ENCODE measurements at places on chromosomes 3 and 15.

DNA sequence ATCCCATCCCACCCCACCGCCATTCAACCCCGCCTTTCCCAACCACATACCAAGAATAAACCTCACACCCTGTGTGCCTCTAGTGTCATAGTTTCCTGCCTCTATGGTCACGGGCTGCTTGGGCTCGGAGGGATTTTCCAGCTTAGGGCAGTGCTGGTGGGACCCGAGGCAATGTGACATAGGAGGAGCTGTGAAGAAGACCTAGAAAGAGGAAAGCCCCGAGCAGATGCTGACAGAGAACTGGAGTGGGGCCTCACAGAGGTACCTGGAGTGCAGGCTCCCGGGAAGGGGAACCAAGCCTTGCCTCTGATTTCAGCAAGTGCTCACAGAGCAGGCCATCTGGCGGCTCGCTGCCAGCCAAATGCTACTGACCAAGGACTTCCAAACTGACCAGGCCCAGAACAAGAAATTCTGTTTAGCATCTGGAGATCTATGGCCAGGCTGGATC, 27.5 kb downstream of the BHLHE40 start:
- peak; percentile 77 for DNase-seq

GRCh38 chr15:92205255-92205739, 188.4 kb upstream of the ST8SIA2 start:
- no peak for DNase-seq

DNA sequence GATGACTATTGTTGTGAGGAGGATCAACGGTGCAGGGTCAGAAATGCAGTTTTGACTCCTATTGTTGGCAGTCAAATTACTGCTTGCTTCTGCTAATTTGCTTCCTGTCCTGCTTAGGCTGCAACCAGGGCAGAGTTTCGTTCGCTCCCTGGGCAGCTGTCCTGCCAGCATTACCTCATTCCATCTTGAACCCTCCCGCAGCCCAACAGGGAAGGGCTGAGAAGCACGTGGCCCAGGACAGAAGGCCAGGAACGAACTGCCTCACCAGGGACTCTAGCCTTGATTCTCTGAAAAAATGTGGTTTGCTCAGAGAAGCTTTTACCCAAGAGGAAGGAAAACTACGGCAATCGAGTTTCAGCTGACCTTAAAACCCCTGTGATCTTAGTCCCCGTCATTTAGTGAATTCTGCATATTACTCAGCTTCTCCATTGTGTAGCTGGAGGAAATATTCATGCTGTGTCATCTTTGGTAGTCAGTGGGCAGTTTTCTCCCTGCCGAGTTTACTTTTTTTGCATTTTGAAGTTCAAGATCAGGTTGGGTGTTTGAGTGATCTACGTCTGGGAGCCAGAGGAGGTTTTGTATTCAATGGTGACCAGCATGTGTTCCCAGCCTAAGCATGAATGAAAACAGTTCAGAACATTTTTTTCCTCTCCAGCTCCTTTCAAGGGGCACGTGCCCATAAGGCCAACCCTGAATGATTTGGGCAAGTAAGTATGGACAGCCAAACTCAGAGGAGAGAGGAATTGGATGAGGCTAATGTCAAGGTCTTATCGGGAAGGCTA, 23.0 kb downstream of the TLNRD1 start:
- DNase-seq: peak; percentile 35

DNA sequence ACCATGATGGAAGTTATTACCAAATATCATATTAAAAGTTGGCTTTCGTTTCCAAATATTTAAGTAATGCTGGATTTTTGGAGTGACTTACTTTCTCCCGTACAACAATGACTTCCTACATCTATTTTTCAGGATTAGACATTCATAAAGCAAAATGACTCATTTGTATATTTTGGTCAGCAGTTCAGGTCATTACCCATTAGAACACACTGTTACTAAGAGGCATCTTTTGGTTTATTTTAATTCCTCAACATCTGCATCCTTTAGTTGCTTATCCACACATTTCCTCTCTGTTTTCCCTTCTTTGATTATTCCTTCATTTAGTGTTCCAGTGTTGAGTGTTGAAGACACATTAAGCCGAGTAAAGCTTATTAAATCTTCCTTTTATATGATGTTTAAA, 348.2 kb downstream of the NAALADL2 start:
- DNase-seq: no peak

DNA sequence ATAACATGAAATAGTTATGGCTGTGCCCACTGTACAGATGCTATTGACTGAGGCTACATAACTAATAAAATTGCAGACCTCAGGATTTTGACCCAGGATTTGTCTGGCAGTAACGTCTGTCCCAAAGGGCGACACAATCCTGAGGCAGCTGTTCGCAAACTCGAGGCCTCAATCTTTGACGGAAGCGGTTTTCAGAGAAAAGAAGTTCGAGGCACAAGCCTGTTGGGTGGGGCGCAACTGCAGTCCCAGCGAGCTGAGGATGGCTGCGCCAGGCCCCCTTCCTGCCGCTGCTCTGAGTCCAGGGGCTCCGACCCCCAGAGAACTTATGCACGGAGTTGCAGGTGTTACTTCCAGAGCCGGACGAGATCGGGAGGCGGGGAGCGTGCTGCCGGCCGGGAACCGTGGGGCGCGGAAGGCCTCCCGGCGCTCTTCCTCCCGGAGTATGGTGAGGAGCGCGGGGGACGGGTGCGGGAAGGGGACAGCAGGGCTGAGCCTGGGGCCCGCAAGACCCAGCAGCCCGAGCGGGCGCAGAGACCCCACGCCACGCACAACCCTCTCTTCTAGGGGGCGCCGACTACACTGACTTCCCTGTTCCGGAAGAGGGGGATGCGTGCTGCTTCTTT, at the start of gene PARP15:
PARP15 (plus strand) TSS at position 242 of the 623 bp plus-strand sequence; CDS start at position 260, 18 bp downstream.
- peak; percentile 45 for DNase-seq

- no peak for DNase-seq
Measured at GRCh38 chr15:62791694-62792093, 250.9 kb upstream of the TPM1 start.

DNA sequence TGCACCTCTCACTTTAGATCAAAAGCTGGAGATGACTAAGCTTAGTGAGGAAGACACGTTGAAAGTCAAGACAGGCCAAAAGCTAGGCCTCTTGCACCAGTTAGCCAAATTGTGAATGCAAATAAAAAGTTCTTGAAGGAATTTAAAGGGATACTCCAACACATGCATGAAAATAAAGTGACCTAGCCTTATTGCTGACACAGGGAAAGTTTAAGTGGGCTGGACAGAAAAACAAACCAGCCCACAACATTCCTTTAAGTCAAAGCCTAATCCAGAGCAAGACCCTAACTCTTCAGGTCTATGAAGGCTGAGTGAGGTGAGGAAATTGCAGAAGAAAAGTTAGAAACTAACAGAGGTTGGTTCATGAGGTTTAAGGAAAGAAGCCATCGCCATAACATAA, 100.6 kb upstream of the PSMD6 start:
- no peak for DNase-seq

GRCh38 chr3:15659254-15659975, 57.9 kb downstream of the BTD start:
- no peak for DNase-seq

GRCh38 chr15:57556040-57556439, 35.7 kb upstream of the MYZAP start:
- DNase-seq: no peak

DNA sequence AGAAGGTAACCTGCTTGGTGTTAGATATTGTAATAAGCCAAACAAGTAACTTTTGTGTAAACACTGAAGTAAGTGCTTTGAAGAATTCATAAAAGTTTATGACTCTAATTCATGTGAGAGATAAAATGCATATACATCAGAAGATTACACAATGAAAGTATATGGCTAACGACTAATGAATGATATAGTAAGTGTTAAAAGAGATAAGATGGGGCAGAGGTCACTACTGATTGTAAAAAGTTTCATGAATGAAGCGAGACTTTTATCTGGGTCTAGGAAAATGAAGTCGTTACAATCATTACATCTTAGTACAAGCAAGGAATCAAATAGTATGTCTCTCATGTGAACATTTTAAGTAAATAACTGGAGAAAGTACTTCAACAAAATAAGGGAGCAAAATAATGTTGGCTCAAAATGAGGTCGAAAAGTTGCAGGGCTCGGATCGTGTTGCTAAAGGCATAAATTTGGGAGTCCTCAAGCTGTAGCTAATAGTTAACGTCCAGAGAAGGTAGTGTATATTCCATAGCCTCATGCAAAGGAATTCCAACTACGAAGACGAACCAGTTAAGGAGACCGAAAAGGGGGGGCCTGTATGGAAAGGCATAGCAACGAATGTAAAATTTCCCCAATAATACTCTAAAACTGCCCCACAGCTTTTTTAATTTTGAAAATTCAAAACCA, 984 bp upstream of the DUT start:
- no peak for DNase-seq

GRCh38 chr3:32401556-32402081, 10.0 kb downstream of the CMTM7 start:
- peak; percentile 55 for DNase-seq

- DNase-seq: no peak
Measured at GRCh38 chr3:106611841-106612240, 743.0 kb upstream of the CBLB start.

- no peak for DNase-seq
Measured at GRCh38 chr3:9649791-9650521, 651 bp downstream of the MTMR14 start.

DNA sequence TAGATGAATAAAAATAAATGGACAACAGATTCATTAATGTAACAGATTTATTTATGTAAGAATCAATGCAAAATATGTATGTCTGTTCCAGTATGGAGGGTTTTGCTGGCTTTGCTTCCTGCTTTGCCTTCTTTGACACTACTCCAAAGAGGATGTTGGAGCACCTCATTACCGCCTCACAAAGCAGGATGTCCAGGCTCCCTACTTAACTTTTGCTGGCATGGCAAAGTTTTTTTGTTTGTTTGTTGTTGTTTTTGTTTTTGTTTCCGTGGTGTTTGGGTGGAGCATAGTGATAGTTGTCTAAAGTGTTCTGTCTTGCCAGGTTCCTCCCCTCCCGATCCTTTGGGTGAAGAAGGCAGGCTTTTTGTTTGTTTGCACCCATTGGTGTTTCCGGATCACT, 38.7 kb downstream of the DIPK2A start:
- no peak for DNase-seq

DNA sequence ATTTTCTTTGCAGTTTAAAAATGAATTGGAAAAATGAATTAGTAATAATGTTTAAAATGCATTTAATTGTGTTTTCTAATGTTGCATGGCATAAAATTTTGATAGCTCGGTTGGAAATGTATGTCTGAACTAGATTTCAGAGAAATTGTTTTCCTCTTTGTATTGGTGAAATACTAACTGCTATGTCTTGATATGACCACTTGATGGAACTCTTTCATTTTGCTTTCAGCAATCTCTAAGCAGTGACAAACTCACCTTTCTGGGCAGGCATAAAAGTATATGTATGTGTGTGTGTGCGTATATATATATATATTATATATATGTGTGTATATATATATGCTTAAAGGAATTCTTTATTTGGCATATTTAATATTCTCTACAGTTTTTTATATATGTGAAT, 239.3 kb upstream of the ZNF717 start:
- DNase-seq: no peak

GRCh38 chr15:101614001-101614585, 38.1 kb downstream of the TM2D3 start:
- DNase-seq: no peak

DNA sequence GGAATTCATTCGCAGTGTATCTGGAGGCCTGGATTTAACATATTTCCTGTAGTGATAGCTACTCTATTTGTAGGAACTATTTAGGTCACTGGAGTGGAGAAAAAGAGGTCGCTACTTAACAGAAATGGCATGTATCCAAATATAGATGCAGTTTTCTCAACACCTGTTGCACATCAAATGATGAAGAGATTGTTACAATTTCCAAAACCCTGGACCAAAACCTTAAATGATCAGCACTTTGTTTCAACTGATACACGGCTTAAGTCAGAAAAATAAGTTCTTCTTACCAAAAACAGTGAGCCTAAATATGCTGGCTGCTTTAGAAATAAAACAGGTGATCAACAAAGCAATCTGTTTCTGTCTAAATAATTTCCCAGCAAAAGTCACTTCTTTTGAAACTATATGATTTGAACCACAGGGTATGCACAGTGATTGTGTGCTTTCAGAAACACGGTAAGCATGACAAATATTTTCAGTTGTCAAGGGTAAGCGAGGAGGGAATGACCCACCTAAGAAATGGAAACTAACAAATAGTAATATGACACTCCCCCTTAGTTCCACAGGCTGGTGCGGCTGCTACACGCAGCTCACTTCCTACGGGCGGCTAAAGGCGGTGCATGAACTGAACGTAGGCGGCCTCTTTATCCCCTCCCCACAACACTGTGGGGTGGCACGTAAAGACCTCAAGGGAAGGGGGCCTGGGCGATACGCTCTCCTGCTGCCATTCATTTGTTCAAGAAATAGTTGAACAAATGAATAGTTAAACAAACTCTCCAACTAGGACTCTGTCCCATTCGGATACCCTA, 1.1 kb downstream of the EHD4 start:
- peak; percentile 81 for DNase-seq

DNA sequence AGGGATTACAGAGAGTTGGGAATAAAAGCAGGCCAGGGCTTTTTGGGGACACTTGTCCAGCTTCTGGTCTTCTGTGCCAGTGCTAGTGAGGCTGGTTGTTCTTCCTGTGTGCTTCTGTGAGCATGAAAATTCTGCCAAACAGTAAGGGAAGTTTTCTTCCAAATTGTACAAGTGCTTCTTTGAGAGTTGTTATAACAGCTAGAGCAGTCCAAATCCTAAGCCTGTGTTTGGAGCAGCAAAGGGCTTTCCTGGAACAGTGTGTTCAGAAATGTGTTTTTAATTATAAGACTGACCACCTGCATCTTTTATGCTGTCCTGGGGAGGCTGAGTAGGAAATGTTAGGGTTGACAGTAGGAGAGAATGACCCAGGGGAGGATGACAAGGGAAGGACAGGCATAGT, 223.0 kb upstream of the P2RY1 start:
- no peak for DNase-seq

DNA sequence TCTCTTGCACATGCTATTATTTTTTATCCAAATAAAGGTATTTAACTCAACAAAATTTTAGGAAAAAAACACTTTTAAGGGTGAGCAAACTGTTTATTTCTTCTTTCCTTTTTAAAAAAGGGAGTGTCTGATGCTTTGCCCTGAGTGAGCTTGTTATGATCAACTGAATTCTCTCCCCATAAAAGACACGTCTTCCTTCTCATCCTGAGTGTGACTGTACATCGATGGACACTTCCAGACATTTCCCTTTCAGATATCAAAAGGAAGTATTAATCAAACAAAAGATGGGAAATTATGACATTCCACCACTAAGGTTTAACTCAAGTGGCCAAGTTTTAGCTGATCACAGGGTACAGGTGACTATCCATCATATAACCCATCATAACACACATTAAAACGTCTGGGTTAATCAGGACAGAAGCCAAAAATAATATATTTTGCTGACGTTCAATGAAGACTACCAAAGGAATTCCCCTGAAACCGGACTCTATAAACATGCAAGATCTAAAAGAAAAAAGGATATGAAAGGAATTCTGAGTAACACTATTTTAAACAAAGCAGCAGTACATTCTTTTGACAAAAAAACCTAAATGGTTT, 354.8 kb downstream of the MECOM start:
- no peak for DNase-seq

DNA sequence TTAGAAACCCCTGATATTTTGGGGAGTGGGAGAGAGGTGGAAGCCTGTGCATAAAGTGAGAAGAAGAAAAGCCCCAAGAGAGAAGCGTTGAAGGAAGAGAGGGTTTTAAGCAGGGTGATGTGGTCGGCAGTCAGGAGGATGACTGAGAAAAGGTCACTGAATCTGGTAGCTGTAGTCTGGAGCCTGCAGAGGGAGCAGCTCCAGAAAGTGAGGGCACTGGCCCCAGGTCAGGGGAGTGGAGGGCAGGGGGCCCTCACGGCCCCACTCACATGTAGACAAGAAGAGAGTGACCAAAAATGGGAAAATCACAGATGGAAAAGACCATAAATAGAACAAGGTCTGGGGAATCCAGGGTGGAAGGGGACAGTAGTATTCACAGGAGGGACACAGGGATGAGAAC, 105.5 kb downstream of the RYK start:
- no peak for DNase-seq

Data from stimulated activated CD4-positive, alpha-beta T cell treated with anti-CD3 and anti-CD28 coated beads, Interleukin-4, amount 100 ng/mL, for 24 hours (primary cell).